Aorta (tissue), 5 donors: ENCODE measurements at places on chromosomes 12 and 14. TPM values are rescaled to one million over a fixed set of nuclear protein-coding genes. Genes with fewer than 3 reads are reported as not detected.

- H3K27ac ChIP-seq = no peak overlapping the region
- no peaks in the 10 kb centered on the region for H3K36me3 ChIP-seq
- H3K27me3 ChIP-seq = no peaks in the 10 kb centered on the region
- peaks cover 2% of the 10 kb centered on the region for H3K4me1 ChIP-seq
- no peak for DNase-seq
Observed at GRCh38 chr12:115296613-115297198, 612.7 kb upstream of the TBX3 start.

GRCh38 chr12:108693751-108694150, 37.6 kb downstream of the CORO1C start:
- peaks cover 3% of the 10 kb centered on the region for H3K4me1 ChIP-seq
- no peak overlapping the region for H3K4me3 ChIP-seq
- H3K27ac ChIP-seq = no peak overlapping the region
- H3K27me3 ChIP-seq = no peaks in the 10 kb centered on the region

DNA sequence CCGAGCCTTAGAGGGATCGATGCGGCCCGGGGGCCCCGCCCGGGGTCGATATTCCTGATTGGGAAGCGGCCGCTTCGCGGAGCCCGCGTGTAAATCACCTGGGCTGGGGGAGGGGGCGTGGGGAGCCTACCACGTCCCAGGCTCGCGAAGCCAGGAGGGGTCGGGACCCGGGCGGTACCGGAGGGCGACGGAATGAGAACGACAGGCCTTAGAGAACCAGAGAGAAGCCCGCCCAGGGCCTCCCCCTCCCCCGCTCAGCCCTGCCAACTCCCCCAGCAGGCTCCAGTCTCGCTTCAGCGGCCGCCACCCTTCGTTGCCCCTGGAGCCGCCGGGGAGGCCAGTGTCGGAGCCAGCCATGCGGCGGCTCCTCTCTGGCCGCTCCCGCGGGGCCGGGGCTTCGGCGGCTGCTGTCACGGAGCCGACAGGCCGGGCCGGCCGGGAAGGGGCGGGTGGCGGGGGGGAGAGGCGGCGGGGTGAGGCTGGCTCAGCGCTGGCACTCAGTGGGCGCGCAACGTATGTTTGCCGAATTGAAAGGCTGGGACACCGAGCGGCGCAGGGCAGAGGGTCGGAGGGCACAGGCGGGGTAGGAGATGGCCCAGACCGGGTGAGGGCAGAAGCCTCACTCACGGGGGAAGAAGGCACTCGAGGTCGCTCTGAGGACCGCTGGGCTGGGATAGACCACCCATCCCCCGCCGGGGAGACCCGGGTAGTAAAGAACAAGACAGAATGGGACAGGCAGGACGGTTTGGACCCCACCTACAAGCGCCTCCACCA, 1.4 kb upstream of the DNAJC22 start:
- peak overlapping the region; percentile 22 for H3K4me3 ChIP-seq
- H3K36me3 ChIP-seq = no peaks in the 10 kb centered on the region
- H3K4me1 ChIP-seq = no peaks in the 10 kb centered on the region
- H3K27ac ChIP-seq = no peak overlapping the region
- H3K27me3 ChIP-seq = no peaks in the 10 kb centered on the region

GRCh38 chr14:94747739-94748138, 22.2 kb downstream of the GSC start:
- no peaks in the 10 kb centered on the region for H3K36me3 ChIP-seq
- H3K27me3 ChIP-seq = no peaks in the 10 kb centered on the region
- no peak overlapping the region for H3K4me3 ChIP-seq
- H3K4me1 ChIP-seq = no peaks in the 10 kb centered on the region
- no peak for DNase-seq

- DNase-seq = no peak
- H3K4me1 ChIP-seq = no peaks in the 10 kb centered on the region
- H3K27ac ChIP-seq = no peak overlapping the region
- no peaks in the 10 kb centered on the region for H3K36me3 ChIP-seq
Observed at GRCh38 chr12:103097496-103097895, 140.0 kb downstream of the ASCL1 start.

- no peak overlapping the region for H3K27ac ChIP-seq
- H3K4me1 ChIP-seq = no peaks in the 10 kb centered on the region
- no peak for DNase-seq
Observed at GRCh38 chr12:50598321-50598862, 93.6 kb downstream of the DIP2B start.

DNA sequence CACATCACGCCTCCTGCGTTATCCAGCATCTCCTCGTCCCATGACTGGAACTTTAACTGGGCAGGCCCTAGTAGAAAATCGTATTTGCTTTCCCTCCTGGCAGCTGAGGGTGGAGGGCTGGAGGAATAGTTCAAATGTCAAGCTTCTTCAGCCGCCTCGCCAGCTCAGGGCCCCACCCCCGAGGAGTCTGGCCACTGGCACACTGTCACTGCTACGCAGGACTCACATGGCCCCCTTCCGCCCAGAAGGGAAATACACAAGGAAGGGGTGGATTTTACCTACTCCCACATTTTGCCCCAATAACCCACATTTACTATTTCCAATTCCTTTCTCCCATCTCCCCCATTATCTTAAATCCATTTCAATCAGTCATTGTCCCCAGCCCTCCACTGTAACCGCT, 8.6 kb downstream of the SLC6A13 start:
- H3K27me3 ChIP-seq = no peaks in the 10 kb centered on the region
- no peaks in the 10 kb centered on the region for H3K36me3 ChIP-seq
- no peak for DNase-seq
- no peak overlapping the region for H3K27ac ChIP-seq

- no peak overlapping the region for H3K4me3 ChIP-seq
- DNase-seq = no peak
- H3K27me3 ChIP-seq = no peaks in the 10 kb centered on the region
- no peaks in the 10 kb centered on the region for H3K4me1 ChIP-seq
- no peaks in the 10 kb centered on the region for H3K36me3 ChIP-seq
Observed at GRCh38 chr12:90858252-90858651, 96.7 kb downstream of the CCER1 start.

- no peak overlapping the region for H3K4me3 ChIP-seq
- no peaks in the 10 kb centered on the region for H3K4me1 ChIP-seq
- no peak overlapping the region for H3K27ac ChIP-seq
- H3K27me3 ChIP-seq = no peaks in the 10 kb centered on the region
- H3K36me3 ChIP-seq = no peaks in the 10 kb centered on the region
Observed at GRCh38 chr12:18595412-18595811, 142.4 kb downstream of the PLCZ1 start.

KRT79 gene
- polyA plus RNA-seq = not detected

CAPZA3 gene
- polyA plus RNA-seq = not detected

- H3K36me3 ChIP-seq = peaks cover 1% of the 10 kb centered on the region
- DNase-seq = no peak
- H3K27ac ChIP-seq = no peak overlapping the region
- peaks cover 5% of the 10 kb centered on the region for H3K4me1 ChIP-seq
- H3K27me3 ChIP-seq = no peaks in the 10 kb centered on the region
Observed at GRCh38 chr14:89353766-89354113, 63.3 kb downstream of the FOXN3 start.

- DNase-seq = no peak
- H3K4me3 ChIP-seq = no peak overlapping the region
- H3K27ac ChIP-seq = peak overlapping the region; percentile 79
- no peaks in the 10 kb centered on the region for H3K36me3 ChIP-seq
Observed at GRCh38 chr14:55103971-55104954, 24.8 kb upstream of the LGALS3 start.

DNA sequence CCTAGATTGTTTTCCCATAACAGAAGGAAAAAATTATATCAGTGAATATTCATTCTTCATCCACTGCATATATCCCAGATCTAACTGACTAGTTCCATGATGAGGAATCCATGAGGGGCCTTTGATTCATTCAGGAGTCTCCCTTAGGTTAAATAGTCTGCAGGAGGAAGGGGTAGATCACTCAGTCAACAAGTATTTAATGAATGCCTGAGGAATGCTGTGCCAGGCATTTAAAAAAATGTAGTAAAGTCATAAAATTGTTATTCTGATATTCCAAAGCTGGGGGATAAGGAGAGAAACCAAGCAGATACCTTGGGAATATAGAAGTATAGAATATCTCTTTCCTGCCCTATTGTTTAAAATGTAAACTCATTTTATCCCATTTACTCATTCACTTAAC, 216.2 kb upstream of the CAND1 start:
- no peaks in the 10 kb centered on the region for H3K27me3 ChIP-seq
- no peaks in the 10 kb centered on the region for H3K4me1 ChIP-seq
- no peak for DNase-seq
- no peak overlapping the region for H3K27ac ChIP-seq
- H3K36me3 ChIP-seq = no peaks in the 10 kb centered on the region
- H3K4me3 ChIP-seq = no peak overlapping the region

CLEC2A gene
- not detected for polyA plus RNA-seq

- DNase-seq = no peak
- no peaks in the 10 kb centered on the region for H3K36me3 ChIP-seq
- peak overlapping the region; percentile 76 for H3K27ac ChIP-seq
- H3K27me3 ChIP-seq = no peaks in the 10 kb centered on the region
- H3K4me3 ChIP-seq = no peak overlapping the region
- H3K4me1 ChIP-seq = peaks cover 4% of the 10 kb centered on the region
Observed at GRCh38 chr12:5438671-5439200, 6.8 kb downstream of the NTF3 start.

CCDC88C gene
- 3.0 TPM for polyA plus RNA-seq

PLCZ1 gene
- not detected for polyA plus RNA-seq
